Stimulated activated CD8-positive, alpha-beta memory T cell treated with anti-CD3 and anti-CD28 coated beads, Interleukin-12 subunit alpha, Interleukin-12 subunit beta, amount 100 ng/mL, for 1 hour (primary cell): ENCODE measurements at places on chromosomes 2 and 18.

- DNase-seq: no peak
Measured at GRCh38 chr2:117956036-117956796, 57.7 kb downstream of the CCDC93 start.

DNA sequence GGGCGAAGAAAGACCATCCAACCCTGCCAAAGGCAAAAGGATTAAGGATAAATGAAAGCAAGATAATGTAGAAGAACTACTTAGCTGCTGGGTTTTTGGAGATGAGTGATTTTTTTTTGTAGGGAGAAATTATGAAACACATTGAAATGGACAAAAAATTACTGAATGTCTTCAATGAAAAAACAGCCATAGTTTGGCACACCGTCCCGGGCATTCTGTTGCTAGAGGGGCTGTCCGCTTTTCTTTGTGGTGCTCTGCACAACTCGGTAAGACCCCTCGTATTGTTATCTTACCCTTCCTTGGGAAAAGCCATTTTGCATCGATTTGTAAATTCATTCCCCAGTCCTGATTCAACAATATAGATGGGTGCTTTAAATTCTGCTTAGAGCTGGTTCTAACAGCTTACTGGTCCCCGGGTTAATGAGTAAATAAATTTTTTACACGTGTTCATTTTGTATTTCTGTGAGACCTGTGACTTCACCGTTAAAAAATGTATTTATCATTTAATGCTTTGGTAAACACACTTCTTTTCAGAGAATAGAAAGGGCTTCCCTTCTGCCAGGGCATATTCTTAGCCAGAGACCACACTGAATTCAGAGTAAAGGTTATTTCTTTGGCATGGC, 912 bp upstream of the LAPTM4A start:
- no peak for DNase-seq

DNA sequence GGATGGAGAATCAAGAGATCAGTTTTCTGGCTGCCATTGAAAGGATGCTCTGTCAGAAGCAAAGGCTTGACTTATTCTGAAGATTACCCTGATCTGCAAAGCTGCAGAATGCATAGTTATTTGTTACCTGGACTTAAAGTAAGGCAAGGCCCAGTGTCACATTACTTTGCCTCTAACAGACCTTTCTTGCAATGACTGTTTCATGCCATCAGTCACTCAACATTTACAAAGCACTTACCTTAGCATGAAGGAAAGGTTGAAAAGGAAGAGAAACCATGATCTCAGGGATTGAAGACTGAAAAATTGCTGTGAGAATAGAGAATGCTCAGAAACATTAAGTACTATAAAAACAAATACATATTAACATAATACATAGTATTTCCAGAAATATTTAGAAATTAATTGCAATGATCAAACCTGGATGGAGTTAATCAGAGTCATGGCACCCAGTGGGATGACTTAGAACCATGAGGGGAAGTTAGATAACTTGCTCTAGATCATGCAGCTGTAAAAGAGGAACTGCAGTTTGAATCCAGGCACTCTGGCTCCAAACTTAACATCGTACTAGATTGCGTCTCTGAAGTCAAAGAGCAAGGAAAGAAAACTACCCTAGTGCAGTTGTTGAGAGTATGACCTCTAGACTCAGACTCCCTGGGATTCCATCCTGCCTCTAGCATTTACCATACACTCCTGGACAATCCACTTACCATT, 26.5 kb upstream of the FAM117B start:
- DNase-seq: no peak

DNA sequence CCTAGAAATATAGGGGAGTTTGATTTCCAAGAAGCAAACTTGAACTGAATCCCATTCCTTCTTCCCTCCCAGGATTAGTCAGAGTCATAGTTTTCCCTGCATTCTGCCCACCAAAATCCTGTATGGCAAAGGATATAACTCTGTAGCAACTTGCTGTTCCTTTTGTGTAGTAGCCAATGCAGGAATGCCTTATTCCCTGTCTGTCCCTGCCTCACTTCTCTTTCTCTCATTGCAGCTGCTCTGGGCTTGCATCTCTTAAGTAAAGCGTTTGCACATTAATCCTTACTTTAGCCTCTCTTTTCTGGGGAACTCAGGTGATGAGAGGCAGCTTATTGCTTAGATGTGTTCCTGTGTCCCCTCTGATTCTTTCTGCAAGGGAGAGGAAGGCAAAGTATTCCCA, 333.1 kb upstream of the VWC2L start:
- no peak for DNase-seq

- DNase-seq: no peak
Measured at GRCh38 chr2:46493241-46493970, 14.0 kb downstream of the TMEM247 start.

- DNase-seq: no peak
Measured at GRCh38 chr2:150144546-150145298, 342.7 kb downstream of the RND3 start.

GRCh38 chr2:3483227-3483985, 35.9 kb downstream of the ADI1 start:
- no peak for DNase-seq

- DNase-seq: no peak
Measured at GRCh38 chr2:187129306-187129705, 280.3 kb upstream of the ZSWIM2 start.

DNA sequence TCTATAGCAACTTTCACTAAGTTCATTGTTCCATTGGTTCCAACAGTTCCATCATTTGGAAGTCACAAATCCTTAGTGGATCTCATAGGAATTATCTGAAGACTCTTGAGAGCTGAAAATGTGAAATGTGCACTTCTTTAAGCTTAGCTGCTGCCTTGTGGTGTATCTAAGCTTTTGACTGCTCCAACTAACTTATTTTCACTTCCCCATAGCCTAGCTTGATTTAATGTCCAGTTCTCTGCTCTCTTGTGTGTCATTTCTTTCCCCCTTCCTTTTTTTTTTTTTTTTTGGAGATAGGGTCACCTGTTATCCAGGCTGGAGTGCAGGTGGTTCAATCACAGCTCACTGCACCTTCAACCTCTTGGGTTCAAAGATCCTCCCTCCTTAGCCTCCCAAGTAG, 34.9 kb upstream of the CD302 start:
- no peak for DNase-seq

- no peak for DNase-seq
Measured at GRCh38 chr2:44075541-44075940, 79.8 kb upstream of the LRPPRC start.

- DNase-seq: no peak
Measured at GRCh38 chr2:3173031-3173430, 204.6 kb downstream of the EIPR1 start.

DNA sequence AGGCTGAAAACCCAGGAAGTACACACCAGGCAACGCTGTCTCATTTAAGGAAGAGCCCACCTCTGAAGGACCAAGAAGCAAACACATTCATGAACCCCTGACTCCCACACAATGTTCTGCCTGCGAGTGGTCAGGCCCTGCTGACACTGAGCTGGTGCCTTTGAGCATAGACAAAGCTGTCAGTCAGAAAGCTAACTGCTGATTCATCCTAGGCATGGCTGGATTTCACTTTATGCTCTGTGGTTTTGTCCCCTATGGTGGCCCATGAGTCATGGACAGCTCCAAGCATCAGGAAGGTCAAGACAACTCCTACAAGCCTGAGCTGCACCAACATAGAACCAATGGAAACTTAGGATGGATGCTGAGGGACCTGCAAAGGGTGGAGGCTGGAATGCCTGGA, 78.9 kb downstream of the UXS1 start:
- no peak for DNase-seq

GRCh38 chr2:211649331-211649730, 889.3 kb downstream of the ERBB4 start:
- DNase-seq: no peak

DNA sequence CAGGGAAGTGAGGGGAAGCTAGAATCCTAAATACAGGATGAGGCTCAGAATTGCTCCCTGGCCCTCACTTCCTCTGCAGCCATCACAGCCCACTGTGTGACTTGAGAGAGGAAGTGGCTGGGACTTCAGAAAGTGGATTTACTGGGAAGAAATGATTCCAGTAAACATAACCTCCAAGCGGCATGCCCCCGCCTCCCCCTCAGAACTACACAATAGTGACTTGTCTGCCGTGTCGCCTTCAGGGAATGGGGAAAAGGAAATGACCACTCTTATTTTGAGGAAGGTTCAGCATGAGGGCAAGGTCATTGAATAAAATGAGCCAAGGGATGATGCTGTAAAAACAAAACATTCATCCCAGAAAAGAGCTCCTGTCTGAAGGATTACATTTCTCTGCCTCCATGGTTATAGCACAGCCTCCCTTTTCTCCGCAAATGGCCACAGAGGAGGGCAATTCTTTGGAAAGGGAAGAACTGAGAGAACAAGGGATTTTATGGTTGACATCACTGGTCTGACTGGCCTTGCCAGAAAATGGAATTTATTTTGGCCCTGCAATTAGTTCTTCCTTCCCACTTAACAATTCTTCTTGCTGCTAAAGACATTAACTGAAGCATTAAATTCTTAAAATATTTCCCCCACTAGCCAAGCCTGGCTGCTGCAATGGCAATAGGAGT, 78.9 kb upstream of the DAPL1 start:
- DNase-seq: no peak

DNA sequence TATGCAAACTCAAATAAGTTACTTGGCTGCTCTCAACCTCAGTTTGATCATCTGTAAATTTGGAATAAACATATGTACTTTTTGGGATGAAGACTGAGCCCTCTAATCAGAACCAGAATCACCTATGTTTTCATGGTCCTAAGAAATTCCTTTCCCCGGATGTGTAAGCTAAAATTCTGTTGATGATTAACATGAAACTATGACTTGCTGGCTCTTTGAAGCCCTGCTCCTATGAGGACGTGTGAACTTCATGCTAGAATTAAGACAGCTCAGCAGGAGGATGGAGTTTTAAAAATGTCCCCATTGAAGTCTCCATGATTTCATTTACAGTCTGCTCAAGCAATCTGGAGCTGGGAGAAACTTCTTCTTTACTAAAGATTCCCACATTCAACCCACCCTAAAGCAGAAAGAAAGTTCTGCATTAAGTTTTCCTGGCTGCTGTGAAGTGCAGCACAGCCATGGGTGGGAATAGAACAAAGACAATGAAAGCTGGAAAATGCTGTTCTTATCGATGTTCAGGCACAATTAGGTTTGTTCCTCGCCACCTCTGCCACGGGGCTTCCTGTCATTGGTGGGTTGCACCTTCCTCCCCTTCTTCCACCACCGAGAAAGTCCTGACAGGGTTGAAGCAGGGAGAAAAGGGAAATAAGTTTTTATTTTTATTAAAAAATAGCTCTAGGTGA, 50.9 kb downstream of the ADCYAP1 start:
- no peak for DNase-seq

GRCh38 chr2:96537734-96538486, 1.4 kb downstream of the ARID5A start:
- peak; percentile 23 for DNase-seq

- no peak for DNase-seq
Measured at GRCh38 chr2:138601458-138602165, 100.0 kb downstream of the SPOPL start.

DNA sequence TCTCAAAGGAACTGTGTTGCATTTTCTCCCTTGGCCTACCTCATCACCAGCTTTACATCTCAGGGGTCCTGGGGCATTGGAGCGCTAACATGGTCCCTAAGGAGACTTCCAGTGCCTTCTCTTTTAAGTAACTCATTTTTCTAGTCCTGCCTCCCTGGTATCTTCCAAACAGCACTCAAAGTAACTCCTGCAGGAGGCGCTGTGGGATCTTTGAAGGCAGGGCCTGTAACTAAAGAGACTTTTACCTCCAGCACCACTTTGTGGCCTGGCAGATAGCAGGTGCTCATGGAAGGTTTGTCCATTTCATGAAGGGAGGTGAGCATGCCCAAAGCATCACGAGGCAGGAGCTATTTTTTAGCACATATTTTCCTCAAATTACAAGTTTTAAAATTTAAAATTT, 411.0 kb upstream of the GYPC start:
- no peak for DNase-seq

- DNase-seq: no peak
Measured at GRCh38 chr2:82256983-82257632, 1952.6 kb upstream of the LRRTM1 start.

GRCh38 chr2:150907466-150907865, 354.2 kb downstream of the RBM43 start:
- no peak for DNase-seq

DNA sequence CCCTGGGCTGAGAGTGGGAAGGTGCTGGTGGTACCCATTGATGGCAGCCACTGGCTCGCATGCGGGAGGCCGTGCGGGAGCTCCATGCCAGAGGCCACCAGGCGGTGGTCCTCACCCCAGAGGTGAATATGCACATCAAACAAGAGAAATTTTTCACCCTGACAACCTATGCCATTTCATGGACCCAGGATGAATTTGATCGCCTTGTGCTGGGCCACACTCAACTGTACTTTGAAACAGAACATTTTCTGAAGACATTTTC, 12.9 kb upstream of the UGT1A1 start:
- no peak for DNase-seq

GRCh38 chr2:227765788-227766372, 20.2 kb downstream of the SCYGR8 start:
- DNase-seq: no peak

DNA sequence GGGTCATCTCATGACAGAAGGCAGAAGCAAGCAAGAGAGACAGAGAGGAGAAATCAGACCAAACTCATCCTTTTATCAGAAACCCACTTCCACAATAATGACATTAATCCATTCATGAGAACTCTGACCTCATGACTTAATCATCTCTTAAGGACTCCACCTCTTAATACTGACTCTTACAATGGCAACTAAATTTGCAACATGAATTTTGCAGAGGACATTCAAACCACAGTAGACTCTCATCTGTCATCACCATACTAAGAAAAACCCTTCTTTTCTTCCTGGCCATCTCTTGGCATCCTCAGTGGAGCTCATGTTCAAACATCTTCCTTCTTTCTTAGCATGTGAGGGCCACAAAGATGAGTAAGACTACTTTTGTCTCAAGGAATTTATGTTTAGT, 476.2 kb upstream of the RAB12 start:
- no peak for DNase-seq
